ENCODE measurements at places on chromosomes 5 and 9. TPM values are rescaled to one million over a fixed set of nuclear protein-coding genes. Genes with fewer than 3 reads are reported as not detected.

Gene MSMP
- polyA plus RNA-seq = 0.49 TPM

Gene GRIA1
- polyA plus RNA-seq = 0.04 TPM

Gene ATOX1
- polyA plus RNA-seq = 63.2 TPM

Gene EMB
- 3.5 TPM for polyA plus RNA-seq

Gene SPINK13
- not detected for polyA plus RNA-seq

DNA sequence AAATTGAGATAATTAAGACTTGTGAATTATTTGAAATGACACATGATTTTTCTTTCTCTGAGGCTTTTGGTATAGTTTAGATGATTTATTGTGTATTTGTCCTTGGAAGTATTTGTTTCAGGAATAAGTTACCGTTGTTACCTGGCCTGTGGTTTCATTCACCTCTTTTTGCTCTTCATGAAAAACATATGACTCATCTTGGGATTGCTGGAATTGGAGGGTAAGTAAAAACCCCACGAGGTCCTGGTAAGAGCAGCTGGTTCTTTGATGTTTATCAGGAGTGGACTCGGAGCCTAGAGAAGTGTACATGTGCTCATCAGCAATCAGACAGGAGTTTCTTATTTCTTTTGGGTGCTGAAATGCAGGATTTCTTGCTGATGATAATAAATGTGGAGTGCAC, 275.3 kb downstream of the PSAT1 start:
- no peak overlapping the region for H3K4me3 ChIP-seq
- no peaks in the 10 kb centered on the region for H3K36me3 ChIP-seq
- H3K27ac ChIP-seq = no peak overlapping the region
- no peaks in the 10 kb centered on the region for H3K27me3 ChIP-seq

DNA sequence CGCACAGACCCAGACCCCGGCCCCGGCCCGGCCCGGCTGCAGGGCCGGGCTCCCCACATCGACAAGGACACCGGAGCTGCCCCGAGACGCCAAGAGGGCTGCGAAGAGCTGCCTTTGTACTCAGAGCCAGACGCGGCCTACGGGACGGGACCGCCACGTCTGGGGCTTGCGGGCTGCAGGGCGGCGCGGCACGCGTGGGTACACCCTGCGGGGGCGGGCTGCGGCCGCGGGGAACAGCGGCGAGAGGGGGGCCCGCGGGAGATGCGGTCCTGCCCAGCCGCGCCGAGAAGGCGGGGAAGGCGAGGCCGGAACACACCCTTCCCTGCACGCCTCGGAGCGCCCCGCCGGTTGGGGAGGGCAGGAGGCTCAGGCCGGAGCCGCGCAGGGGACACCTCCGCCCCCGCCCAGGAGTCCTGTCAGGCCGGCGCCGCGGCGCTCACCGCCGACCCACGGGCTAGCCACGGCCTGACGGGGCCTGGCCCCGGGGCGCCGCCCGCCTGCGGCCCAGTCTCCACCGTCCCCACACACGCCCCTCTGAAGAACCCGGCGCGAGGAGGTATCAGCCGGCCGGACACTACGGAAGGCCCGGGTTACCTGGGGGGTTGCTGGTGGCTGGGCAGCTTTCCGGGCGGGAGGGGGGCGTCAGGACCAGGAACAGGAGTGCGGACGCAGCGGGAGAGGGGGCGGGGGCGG, 478 bp downstream of the RAB14 start:
- no peaks in the 10 kb centered on the region for H3K36me3 ChIP-seq
- H3K27me3 ChIP-seq = no peaks in the 10 kb centered on the region
- peaks cover 29% of the 10 kb centered on the region for H3K4me1 ChIP-seq
- H3K27ac ChIP-seq = peak overlapping the region; percentile 85
- peak overlapping the region; percentile 90 for H3K4me3 ChIP-seq

GRCh38 chr9:114229295-114229694, 74.0 kb downstream of the COL27A1 start:
- no peak overlapping the region for H3K4me3 ChIP-seq
- no peaks in the 10 kb centered on the region for H3K27me3 ChIP-seq
- no peaks in the 10 kb centered on the region for H3K4me1 ChIP-seq

GRCh38 chr9:93252781-93253530, 69.0 kb downstream of the WNK2 start:
- peaks cover 26% of the 10 kb centered on the region for H3K36me3 ChIP-seq
- no peaks in the 10 kb centered on the region for H3K27me3 ChIP-seq
- no peak overlapping the region for H3K4me3 ChIP-seq
- DNase-seq = no peak

- H3K4me1 ChIP-seq = no peaks in the 10 kb centered on the region
- H3K36me3 ChIP-seq = no peaks in the 10 kb centered on the region
- no peak for DNase-seq
- H3K27ac ChIP-seq = no peak overlapping the region
- H3K4me3 ChIP-seq = no peak overlapping the region
Measured at GRCh38 chr9:20041697-20042081, 252.9 kb upstream of the SLC24A2 start.

GRCh38 chr5:64690417-64691151, at the start of gene SHISAL2B:
TSS of gene SHISAL2B (plus strand) at chr5:64690503. CDS start at chr5:64690624, 121 bp downstream.
- H3K4me1 ChIP-seq = no peaks in the 10 kb centered on the region
- peaks cover 12% of the 10 kb centered on the region for H3K27me3 ChIP-seq
- DNase-seq = no peak
- no peak within 1 kb of the TSS for H3K27ac ChIP-seq
- H3K36me3 ChIP-seq = no peaks in the 10 kb centered on the region
